ENCODE measurements at places on chromosomes 1 and 21.

DNA sequence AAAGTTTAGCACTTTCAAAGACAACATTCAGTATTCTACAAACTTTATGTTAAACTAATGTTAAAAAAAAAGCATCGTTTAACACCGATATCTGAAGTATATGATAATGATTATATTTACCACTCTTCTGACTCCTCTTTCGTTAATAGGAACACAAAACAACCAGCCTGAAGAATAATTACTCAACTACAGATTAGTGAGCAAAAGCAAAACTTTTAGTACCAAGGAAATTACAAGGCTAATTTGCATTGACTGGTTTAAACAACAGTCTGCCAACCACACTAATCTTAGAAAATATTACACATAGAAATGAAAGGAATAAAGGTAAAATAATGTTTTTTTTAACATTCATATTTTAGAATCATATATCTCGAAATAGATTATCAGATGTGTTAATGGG lies 500.7 kb downstream of the LMO4 start:
- no peak for DNase-seq

DNA sequence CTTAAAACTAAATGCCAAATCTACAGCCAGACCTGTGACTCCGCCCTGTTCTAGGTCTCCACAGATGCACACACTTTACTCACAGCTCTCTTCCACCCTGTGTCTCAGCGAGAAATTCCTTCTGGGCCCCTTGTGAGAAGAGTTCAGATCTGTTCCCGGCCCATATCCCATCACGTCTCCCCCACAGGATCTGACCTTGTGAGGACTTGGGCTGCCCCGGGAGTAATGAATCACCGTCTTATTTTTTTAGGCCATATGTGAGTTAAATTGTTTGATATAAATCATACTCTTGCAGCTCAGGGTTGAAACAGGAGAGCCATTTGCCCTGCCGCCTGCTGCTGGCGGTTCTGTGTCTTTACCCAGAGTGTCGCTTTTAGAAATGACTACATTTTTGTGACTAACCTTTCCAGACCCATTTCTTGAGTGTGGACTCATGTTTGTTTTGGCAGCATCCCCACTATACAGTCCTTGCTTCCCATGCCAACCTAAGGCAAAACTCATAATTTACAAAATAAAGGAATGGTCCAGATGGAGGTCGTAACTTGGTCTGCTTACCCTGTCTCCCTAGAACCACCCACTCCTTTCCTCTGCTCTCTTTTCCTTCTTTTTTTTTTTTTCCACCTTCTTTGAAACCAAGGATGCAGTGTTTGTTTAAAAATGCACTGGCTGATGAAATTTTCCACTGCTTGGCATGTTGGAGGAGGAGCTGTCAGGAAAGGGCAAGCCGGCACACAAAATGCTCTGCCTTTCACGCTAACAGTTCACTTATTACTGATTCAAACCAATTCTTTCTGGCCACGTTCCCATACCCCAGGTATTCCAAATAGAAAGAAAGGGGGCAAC lies 98.0 kb upstream of the C1orf105 start:
- no peak for DNase-seq

DNA sequence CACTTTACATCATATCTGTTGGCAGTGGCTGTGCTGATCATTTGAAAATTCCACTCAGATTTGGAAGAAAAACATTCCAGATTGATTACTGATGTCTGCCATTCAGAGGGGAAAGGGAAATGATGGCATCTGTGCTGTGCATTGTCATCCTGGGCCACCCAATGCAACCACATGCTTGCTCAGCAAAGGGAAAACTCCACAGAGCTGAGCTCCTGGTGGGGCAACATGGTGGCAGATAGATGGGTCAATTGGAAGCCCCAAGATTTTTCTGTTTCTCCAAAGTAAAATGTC lies 11.8 kb downstream of the OXCT2 start:
- DNase-seq = no peak

- DNase-seq = no peak
These were observed 42.0 kb downstream of the C1orf198 start for GRCh38 chr1:230826166-230826875.

DNA sequence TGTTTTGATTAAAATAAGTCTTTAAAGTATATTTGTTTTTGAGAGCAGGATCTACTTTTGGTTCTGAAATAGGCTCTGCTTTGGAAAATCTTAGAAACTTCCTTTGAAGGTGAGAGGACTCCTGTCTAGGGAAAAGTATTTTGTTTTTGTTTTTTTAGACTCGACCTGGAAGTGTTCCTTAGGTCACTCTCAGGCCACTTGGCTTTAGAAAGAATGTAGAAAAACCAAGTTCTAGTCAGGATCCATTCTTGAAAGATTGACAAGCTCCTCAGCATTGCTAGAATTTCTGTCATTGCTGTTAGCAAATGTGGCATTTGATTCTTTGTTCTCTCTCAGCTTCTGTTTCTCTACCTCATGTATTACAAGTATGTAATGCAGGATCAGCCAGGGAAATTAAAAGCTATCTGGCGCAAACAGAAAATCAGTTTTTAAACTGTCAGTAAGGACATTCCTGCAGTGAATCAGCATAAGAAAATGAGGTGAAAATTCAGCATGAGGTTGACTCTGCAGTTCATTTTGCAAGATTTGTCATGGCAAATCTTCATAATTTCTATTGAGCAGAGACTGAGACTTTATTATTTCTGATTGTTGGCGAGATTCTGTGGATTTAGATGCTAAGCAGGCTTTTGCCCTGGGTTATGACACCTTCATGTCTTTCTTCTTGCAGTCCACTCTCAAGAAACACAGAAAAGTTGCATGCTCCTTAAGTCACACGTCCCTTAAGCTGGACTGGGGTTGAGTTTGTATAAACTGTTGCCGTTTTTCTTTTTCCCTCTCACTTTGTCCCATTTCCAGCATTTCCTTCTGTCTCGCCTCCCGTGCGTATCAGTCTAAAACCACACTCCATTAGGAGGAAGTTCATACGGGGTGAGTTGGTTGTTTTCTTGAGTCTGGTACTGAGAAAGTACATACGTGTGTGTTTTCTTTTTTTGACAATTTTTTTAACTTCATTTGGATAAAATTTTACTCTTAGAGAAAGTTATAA lies 12.6 kb downstream of the NTPCR start:
- DNase-seq = no peak
